Left lobe of liver (tissue), 2 donors: ENCODE measurements at places on chromosomes 11 and 22. TPM values are rescaled to one million over a fixed set of nuclear protein-coding genes. Genes with fewer than 3 reads are reported as not detected.

OR2AT4 gene
- total RNA-seq: not detected

EHF gene
- total RNA-seq: 2.8 TPM

JAM3 gene
- total RNA-seq: 0.75 TPM

FAM111B gene
- 0.23 TPM for total RNA-seq

MYBPC3 gene
- total RNA-seq: 0.08 TPM

OR8K3 gene
- not detected for total RNA-seq

TRIM51 gene
- not detected for total RNA-seq
